SIG-M5 (cell line): ENCODE measurements at places on chromosomes 7 and 10.

GRCh38 chr7:44195889-44196288 lies 4.9 kb upstream of the YKT6 start:
- DNase-seq: no peak

GRCh38 chr10:117884592-117884991 lies 162.1 kb downstream of the RAB11FIP2 start:
- DNase-seq: no peak

- DNase-seq: no peak
Observed at GRCh38 chr7:153396475-153396874, 636.9 kb downstream of the ACTR3B start.

DNA sequence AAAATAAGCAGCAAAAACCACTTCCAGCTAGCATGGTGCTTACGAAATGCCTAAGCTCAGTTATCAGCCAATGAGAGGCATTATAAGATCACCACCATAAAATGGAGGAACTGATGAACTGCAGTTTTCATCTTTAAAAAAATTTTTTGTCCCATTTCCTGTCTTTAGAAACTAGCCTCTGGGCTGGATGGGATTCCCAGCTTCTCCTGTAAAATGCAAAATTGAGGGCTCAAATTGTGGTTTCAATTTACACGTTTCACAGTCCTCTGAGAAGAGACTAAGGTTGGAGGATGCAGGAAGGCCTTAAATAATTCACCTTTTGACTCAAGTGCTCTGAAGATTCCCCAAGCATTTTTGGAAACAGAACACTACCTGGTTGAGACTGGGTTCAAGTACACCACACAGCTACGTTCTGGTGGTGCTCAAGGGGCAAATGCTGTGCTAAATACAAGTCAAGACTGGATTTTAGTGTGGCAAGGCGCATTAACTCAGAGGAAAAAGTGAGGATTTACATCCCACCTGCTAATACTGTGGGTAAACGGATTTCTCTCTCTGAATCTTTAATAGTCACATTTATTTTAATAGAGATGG lies 951 bp downstream of the ZNF25 start:
- DNase-seq: no peak

DNA sequence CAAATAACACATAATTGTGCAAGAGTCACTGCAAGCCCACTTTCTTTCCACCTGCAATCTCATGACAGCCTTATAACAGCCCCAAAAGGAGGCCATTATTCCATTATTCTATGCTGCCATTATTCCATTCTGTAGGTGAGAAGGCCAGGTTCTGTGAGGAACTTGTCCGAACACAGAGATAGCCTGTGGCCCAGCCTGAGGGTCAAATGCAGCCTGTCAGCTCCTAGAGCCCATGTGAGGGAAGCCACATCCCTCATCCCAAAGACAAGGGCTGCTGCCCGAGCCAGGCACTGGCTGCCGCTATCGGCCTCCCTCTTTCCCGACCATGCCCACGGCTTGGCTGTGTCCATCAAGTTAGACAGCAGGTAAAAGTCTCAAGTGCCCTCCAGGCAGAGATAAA lies 24.1 kb upstream of the C10orf71 start:
- DNase-seq: no peak

DNA sequence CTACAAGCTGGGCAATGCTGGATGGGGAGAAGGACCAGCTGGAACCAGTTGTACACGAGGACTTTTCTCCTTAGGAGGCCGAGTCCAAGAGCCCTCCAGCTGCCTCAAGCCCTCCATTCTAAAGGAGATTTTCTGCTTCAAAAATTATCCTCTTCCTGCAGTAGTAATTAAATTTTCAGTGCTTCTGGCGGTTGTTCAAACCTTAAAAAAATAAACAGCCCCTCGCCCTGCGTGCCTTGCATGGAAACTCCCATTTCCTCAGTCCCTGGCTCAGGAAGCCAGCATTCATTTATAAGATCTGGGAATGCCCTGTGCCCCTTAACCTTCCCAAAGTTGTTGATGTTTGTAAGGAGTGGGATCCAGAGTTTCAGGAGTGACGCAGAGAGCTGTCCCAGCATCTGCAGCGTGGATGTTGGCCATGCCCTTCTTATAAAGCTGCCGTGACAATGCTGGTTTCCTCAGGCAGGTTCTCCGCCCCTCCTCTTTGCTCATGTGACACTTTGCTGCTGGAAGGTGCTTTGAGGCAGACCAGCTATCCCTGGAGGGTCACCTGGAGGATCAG lies 24.0 kb upstream of the ACTR3B start:
- no peak for DNase-seq

- DNase-seq: no peak
Observed at GRCh38 chr7:78159545-78159944, 361.0 kb downstream of the PHTF2 start.

DNA sequence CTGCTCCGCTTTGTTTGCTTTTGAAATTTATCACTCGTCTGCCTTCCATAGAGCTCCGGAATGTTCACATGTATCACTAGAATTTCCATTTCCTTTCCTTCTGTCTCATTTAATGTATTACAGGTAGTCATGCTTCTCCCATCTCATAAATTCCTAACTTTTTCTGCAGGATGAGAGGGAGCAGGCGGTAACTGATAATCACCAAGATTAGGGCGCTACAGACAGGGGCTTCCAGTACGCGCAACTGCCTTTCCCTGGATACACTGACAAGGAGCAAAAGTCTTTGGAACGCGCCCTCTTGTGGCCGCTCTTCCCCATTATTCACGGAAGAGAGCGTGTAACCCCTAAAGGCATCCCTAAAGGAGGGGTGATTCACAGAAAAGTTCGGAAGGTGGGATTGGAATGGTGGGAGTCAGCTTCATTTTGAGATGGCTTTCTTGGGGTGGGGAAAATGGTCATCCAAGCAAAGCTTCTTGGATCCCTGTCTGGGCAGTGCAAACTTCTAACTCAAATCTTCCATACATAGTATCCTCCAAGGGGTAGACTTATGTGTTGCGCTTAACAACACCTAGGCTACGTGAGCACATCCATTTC lies 6.5 kb downstream of the INHBA start:
- no peak for DNase-seq

- no peak for DNase-seq
Observed at GRCh38 chr10:8663131-8663530, 608.6 kb downstream of the GATA3 start.

DNA sequence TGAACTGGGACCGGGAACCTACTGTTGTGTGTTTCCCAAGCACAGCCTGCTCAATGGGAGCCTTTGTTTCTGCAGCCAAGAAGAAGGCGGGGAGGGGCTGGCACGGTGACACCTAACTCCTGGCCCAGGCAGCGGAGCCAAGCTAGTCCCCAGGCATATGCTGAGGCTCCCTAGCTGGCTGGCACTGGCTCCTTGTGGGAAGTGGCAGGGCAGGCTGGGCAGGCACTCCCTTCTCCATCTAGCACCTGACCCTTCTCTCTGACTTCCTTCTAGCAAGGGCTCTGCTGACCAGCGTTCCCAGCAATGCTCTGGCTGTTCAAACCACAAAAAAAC lies 325.0 kb downstream of the PLXNA4 start:
- no peak for DNase-seq

GRCh38 chr10:12484002-12484918 lies 134.9 kb downstream of the CAMK1D start:
- DNase-seq: no peak

- no peak for DNase-seq
Observed at GRCh38 chr7:134750083-134751062, 29.1 kb upstream of the CALD1 start.

- DNase-seq: no peak
Observed at GRCh38 chr7:15915686-15916293, 229.3 kb upstream of the MEOX2 start.

DNA sequence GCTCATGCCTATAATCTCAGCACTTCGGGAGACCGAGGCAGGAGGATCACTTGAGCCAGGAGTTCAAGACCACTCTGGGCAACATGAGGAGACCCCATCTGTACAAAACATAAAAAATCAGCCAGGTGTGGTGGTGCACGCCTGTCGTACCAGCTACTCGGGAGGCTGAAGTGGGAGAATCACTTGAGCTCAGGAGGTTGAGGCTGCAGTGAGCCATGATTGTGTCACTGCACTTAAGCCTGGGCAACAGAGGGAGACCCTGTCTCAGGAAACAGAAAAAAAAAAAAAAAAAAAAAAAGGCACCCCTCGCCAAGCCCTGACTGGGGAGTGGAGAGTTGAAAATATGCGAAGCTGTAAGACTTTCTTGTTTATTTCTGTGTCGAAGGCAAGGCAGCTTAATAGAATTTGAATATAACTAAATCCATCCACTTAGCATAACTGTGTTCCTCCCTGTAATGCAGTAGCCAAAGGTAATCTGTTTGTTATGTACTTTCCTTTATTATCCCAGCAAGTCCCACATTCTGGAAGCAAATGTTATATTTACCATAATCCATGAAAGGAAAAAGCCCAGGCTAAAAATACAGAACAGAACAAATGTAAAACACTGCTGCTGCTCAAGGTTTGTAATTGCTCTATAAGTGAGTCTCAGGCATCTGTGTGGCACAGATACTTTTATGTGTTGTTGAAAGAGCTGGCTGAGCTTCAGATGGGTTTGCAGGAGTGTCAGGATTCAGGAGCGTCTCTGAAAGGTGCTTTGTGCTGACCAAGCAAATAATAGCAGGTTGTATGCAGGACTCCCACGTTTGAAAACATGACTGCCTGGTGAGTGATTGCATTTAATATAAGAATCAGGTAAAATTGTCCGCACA lies 127.2 kb downstream of the CELF2 start:
- DNase-seq: no peak

- DNase-seq: no peak
Observed at GRCh38 chr7:19024261-19024660, 93.2 kb downstream of the TWIST1 start.

GRCh38 chr10:129694184-129694583 lies 227.1 kb downstream of the MGMT start:
- no peak for DNase-seq

GRCh38 chr7:37362802-37363201 lies 85.9 kb downstream of the ELMO1 start:
- DNase-seq: no peak

- DNase-seq: no peak
Observed at GRCh38 chr7:7653593-7654187, 13.1 kb downstream of the UMAD1 start.

GRCh38 chr7:121410829-121411596 lies 14.9 kb upstream of the FAM3C start:
- no peak for DNase-seq
